ENCODE measurements at places on chromosomes 2 and 18. TPM values are rescaled to one million over a fixed set of nuclear protein-coding genes. Genes with fewer than 3 reads are reported as not detected.

GRCh38 chr2:1632002-1632348 is 112.3 kb downstream of the PXDN start:
- H3K36me3 ChIP-seq, result peaks cover 32% of the 10 kb centered on the region
- no peak overlapping the region for H3K27ac ChIP-seq
- H3K4me1 ChIP-seq, result peaks cover 20% of the 10 kb centered on the region
- H3K4me3 ChIP-seq, result no peak overlapping the region
- H3K27me3 ChIP-seq, result no peaks in the 10 kb centered on the region

The SIX3 gene
- total RNA-seq, result not detected

The RABL2A gene
- total RNA-seq, result 35.4 TPM

DNA sequence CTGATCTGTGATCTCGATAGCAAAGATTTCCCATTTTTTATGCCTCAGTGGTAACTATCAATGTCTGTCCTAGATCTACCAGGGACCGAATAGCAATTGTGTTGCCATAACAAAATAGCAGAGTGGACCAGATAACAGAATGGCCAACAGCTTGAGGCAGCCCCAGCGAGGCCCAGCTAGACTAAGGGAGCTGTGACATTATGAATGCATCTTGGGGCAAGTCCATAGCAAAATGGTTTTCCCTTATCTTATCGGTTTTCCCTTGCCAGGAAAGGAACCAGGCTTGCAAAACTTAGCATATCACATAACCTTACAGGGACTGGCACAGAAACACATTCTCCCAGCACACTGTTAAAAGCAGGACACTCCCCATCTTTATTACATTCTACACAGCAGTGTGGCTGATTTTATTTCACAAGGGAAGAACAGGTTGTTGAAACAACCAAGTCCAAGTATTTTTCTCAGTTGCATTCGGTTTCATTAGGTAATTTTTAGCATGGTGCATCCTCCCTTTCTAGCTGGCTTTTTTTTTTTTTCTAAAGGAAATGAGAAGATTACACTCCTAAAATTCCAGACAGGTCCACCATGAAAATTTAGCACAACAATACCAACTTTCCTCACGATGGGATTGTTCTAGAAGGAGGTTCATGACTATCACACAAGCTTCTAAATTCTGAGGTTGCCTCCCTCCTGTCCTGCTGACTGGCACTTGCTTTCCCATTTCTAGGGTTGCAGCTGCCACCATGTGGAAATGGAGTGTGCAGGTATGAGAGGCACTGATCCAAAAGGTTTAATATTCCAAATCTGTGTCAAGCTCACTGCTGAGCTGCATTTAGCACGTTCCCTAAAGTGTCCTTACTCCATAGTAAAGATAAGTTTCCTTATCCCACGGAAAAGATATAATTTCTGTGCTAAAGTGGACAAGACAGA is 97.0 kb upstream of the SLC35G4 start:
- H3K4me1 ChIP-seq, result no peaks in the 10 kb centered on the region
- no peak overlapping the region for H3K4me3 ChIP-seq
- no peak for DNase-seq
- no peak overlapping the region for H3K27ac ChIP-seq
- H3K27me3 ChIP-seq, result no peaks in the 10 kb centered on the region

DNA sequence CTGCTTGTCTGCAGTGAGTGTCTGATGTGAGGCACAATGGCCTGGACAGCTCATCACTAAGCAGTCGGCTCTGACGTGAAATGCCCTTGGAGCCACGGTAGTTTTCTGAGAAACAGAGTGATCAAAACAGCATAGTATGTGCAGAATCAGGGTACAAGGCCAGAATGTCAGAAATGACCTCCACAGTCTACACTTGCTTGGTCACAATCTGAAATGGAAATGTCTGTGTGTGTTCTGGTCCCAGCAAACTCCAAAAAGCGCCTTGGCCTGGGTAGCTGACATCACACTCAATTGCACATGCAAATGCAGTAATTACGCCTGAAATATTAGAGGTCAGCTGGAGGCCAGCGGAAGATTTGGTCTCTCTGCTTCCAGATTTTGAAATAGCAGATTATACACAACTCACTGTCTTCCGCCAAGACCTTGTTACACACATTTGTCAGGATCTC is 95.4 kb downstream of the CTAGE1 start:
- no peak overlapping the region for H3K4me3 ChIP-seq
- peaks cover 17% of the 10 kb centered on the region for H3K27me3 ChIP-seq
- no peak for DNase-seq
- H3K36me3 ChIP-seq, result no peaks in the 10 kb centered on the region
- H3K4me1 ChIP-seq, result peaks cover 4% of the 10 kb centered on the region
- no peak overlapping the region for H3K27ac ChIP-seq

DNA sequence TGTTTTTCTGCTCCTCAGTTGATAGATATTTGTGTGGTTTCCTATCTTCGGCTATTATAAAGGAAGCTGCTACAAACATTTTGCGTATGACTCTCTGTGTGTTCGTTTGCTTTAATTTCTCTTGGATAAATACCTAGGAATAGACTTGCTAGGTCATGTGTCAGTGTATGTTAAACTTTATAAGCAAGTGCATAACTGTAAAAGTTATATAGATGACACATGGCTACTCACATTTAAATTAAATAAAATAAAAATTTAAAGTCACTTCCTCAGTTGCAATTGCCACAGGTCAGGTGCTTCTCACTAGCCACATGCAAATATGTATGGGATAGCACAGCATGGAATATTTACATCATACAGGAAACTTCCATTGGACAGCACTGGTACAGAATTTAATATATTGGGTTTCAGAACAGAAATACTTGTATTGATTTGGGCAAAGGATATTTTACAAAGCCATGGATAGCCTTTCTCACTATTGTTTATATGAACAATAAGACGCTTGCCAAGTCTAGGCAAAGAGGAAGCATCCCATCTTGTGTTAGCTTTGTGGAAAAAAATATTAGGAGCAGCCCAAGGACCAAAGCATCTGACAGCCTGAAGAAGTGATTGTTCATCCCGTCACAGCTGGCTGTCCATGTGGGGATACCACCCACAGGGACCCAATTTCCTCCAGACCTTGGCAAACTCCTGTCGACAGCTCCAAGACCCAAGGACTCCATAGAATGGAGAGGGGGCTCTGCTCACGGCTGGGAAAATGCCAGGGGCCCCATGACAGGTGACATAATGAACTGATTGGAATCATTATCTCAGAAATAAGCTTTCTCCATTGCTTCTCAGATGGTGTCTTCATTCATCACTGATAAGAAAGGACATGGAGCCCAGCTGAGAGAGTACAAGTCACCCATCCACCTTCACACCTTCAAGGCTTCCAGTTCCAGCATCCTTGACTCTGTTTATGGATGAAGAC is 196.7 kb downstream of the SH3BP4 start:
- H3K4me3 ChIP-seq, result no peak overlapping the region
- no peak for DNase-seq
- H3K27ac ChIP-seq, result no peak overlapping the region
- no peaks in the 10 kb centered on the region for H3K27me3 ChIP-seq
- no peaks in the 10 kb centered on the region for H3K36me3 ChIP-seq
- peaks cover 21% of the 10 kb centered on the region for H3K4me1 ChIP-seq

GRCh38 chr18:23012249-23012648 is 79.1 kb downstream of the RBBP8 start:
- H3K27ac ChIP-seq, result no peak overlapping the region
- H3K4me3 ChIP-seq, result no peak overlapping the region
- H3K4me1 ChIP-seq, result no peaks in the 10 kb centered on the region
- no peaks in the 10 kb centered on the region for H3K27me3 ChIP-seq
- peaks cover 24% of the 10 kb centered on the region for H3K36me3 ChIP-seq

The KLF11 gene
- 8.5 TPM for total RNA-seq

DNA sequence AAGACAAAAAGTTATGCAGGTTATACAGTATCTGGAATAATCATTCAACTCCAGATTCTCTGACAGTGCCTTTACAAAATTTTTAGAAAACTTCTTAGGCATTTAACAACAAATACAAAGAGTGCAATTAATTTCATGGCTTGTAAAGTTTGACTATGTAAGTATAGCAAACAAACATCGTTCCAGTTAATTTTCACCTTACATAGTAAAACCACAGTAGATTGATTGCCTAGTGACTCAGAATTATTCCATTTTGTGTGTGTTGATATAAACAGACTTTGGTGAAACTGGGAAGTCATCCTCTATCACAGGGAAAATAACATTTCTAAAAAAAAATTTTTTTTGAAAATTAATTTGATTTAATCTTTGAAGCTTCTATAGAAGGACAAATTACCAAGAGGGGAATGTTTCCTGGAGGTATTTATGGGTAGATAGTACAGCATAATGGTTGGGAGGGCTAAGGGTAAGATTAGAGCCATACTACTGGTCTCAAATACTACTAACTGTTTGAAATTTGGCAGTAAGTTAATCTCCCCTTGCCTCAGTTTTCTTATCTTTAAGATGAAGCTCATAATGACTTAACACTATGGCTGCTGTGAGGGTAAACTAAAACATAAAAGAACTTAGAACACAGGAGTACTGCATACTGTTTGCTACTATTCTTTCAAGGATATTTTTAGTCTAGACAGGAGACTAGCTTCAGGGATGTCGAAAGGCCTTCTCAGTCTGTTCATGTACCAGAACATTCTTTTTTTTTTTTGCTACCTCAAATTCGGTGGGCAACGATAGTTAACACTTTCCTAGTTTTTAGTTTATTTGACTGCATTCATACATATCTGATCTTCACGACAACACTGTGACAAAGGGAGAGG is 19.6 kb downstream of the NDUFAF7 start:
- no peak overlapping the region for H3K27ac ChIP-seq
- peaks cover 17% of the 10 kb centered on the region for H3K36me3 ChIP-seq
- no peak for DNase-seq
- H3K27me3 ChIP-seq, result no peaks in the 10 kb centered on the region
- H3K4me1 ChIP-seq, result no peaks in the 10 kb centered on the region
- H3K4me3 ChIP-seq, result no peak overlapping the region

The MARS2 gene
- total RNA-seq, result 15.9 TPM

GRCh38 chr2:167551416-167551815 is 663.1 kb downstream of the XIRP2 start:
- peak overlapping the region; percentile 40 for H3K27ac ChIP-seq
- no peak overlapping the region for H3K4me3 ChIP-seq
- H3K4me1 ChIP-seq, result peaks cover 6% of the 10 kb centered on the region
- H3K36me3 ChIP-seq, result peaks cover 4% of the 10 kb centered on the region
- no peak for DNase-seq

- H3K27me3 ChIP-seq, result no peaks in the 10 kb centered on the region
- no peak overlapping the region for H3K4me3 ChIP-seq
- H3K27ac ChIP-seq, result no peak overlapping the region
- peaks cover 13% of the 10 kb centered on the region for H3K4me1 ChIP-seq
- H3K36me3 ChIP-seq, result no peaks in the 10 kb centered on the region
- DNase-seq, result no peak
Observed at GRCh38 chr2:181264001-181264400, 193.2 kb upstream of the ITGA4 start.

DNA sequence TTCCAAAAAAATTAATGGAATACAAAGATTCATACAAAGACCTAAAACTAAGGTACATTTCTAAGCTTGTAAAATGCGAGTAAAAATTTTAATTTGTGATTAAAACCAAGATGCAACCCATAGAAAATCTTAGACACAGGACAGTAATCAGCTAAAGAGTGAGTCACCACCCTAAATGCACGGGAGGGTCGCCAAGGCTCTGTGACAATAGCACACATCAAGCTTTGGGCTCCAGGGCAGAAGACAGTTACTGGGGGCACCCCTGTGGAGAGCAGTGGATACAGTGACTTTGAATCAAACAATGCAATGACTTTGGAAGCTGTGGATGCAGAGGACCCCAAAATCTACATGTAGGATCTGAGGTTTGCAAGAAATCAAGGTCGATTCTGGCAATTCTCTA is 7.5 kb downstream of the FLACC1 start:
- H3K27me3 ChIP-seq, result no peaks in the 10 kb centered on the region
- H3K4me1 ChIP-seq, result peaks cover 21% of the 10 kb centered on the region
- no peak overlapping the region for H3K4me3 ChIP-seq
- no peak for DNase-seq

DNA sequence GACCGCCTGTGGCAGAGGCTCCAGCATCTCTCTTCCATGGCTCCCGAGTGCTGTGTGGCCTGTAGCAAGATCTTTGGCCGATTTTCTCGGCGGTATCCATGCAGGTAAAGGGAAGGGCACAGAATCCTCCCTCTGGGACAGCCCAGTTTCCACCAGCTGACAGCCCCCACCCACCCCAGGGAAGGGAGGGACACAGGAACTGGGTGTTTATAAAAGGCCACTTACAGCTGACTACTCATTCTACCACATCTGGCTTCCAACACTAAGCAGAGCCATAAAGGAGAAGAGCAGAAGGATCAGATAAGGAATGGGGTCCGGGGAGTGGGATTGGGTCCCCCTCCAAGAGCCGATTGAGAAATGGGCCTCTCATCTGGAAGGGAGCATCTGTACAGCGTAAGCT is 20.2 kb downstream of the RUFY4 start:
- H3K27ac ChIP-seq, result no peak overlapping the region
- peaks cover 39% of the 10 kb centered on the region for H3K27me3 ChIP-seq
- H3K4me1 ChIP-seq, result no peaks in the 10 kb centered on the region
- no peak for DNase-seq
- no peaks in the 10 kb centered on the region for H3K36me3 ChIP-seq

- H3K27me3 ChIP-seq, result no peaks in the 10 kb centered on the region
- DNase-seq, result no peak
- no peak overlapping the region for H3K27ac ChIP-seq
- no peaks in the 10 kb centered on the region for H3K36me3 ChIP-seq
- H3K4me3 ChIP-seq, result no peak overlapping the region
- H3K4me1 ChIP-seq, result no peaks in the 10 kb centered on the region
Observed at GRCh38 chr2:104915107-104915793, 61.3 kb downstream of the POU3F3 start.

DNA sequence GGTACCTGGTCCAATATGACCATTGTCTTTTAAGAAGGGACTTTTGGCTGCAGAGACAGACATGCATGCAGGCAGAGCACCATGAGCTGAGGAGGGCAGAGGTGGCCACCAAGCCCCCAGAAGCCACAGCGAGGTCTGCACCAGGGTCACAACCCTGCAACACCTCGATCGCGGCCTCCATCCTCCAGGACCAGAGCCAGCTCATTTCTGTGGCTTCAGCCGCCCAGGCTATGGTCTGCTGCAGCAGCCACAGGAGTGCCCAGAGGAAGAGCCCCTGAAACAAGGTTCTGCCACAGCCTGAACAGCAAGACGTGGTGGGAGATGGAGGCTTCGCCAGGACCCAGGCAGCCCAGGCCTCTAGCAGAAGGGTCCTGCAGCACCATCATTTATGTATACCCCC is 53.9 kb downstream of the ANKMY1 start:
- H3K27ac ChIP-seq, result no peak overlapping the region
- no peaks in the 10 kb centered on the region for H3K4me1 ChIP-seq
- no peak for DNase-seq
- H3K4me3 ChIP-seq, result no peak overlapping the region
- H3K27me3 ChIP-seq, result no peaks in the 10 kb centered on the region

The NTSR2 gene
- not detected for total RNA-seq

The CCDC68 gene
- not detected for total RNA-seq

DNA sequence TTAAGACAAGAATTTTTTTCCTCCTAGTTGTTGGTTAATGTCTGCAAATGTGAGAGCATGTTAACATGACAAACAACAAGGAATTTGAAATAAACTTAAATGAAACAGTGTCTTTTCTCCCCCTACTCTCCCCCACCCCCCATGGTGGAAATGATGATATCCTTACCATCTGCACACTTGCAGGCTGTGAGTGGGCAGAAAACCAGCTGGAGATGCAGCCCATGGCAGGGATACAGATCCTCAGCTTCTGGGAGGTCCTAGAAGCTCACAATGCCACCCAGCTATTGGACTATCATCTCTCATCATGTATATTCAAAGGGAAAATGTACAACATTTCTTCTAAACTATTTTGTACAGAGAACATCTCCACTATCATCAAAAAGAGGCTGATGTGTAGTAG is 196.8 kb downstream of the SLC8A1 start:
- no peak for DNase-seq
- H3K27me3 ChIP-seq, result no peaks in the 10 kb centered on the region
- H3K4me3 ChIP-seq, result no peak overlapping the region
- H3K36me3 ChIP-seq, result no peaks in the 10 kb centered on the region

- no peaks in the 10 kb centered on the region for H3K27me3 ChIP-seq
- peak overlapping the region; percentile 8 for H3K4me3 ChIP-seq
- H3K36me3 ChIP-seq, result peaks cover 38% of the 10 kb centered on the region
- H3K27ac ChIP-seq, result no peak overlapping the region
Observed at GRCh38 chr2:127485051-127485693, 41.1 kb downstream of the IWS1 start.

Data from neural crest cell (in vitro differentiated cells).